IPS DF 19.7 (cell line): ENCODE measurements at places on chromosomes 3 and 15.

DNA sequence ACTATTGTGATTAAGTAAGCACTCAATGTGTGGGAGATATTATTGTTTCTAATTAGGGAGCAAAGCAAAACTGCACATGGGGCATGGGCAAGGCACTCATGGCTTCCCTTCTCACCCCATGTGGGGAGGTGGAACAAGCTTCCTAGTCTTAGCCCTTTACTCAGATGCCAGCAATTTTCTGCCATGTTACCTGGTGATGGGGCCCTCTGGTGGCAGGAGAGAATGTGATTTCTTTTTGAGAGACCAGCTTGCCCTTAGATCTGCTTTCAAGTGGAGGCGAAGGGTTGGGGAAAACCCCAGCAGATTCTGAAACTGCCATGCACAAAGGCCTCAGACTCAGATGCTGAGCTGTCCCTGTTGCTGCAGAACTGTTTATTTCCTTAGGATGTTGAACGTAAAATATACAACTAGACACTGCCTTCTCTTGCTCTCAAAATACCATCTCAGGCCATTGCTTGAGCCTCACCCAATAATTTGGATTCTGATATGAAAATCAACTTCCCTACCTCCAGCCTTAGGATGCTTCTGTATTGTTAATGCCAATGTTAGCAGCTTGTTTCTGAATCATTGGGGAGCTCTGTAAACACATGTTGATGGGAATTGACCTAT lies 130.2 kb upstream of the TPRG1 start:
- peak; percentile 45 for DNase-seq

GRCh38 chr3:90134090-90134489 lies 1026.7 kb downstream of the EPHA3 start:
- no peak for DNase-seq

DNA sequence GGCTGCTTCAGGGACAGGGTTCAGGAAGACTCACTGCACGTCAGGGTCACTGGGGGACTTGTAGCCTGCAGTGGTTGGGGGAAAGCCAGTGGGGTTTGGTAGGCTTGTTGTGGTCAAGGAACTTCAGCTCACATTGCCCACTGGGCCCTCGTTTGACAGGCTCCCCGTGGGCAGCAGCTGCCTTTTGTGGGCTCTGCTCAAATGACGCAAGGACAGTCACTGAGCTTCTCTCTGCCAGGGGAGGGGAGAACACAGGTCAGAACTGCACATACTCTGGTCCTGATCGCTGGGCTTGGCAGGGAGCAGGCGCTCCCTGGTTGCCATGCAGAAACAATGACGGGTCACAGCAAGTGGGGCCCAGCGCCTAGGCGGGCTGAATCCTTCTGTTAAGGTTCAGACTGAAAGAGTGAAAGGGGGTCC lies 45.5 kb downstream of the FAM174B start:
- DNase-seq: no peak

DNA sequence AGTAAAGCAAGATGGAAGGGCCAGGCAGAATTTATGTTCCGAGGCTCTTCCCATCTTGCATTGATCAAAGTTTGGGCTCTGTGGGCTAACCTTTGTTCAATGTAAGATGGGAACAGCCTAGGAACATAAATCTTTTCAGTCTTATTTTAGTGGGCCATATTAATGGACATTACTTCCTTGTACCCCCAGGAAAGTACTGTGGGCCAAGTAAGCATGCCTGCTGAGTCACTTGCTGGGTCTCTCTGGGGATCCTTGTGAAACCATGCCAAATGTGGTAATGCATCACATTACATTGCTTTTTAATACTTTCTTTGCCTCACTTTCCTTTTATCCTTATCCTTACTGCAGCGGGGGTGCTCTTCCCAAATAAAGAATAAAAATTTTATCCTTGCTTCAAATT lies 349.5 kb upstream of the POU1F1 start:
- no peak for DNase-seq

GRCh38 chr3:183518491-183519251 lies 36.8 kb downstream of the KLHL6 start:
- DNase-seq: no peak

DNA sequence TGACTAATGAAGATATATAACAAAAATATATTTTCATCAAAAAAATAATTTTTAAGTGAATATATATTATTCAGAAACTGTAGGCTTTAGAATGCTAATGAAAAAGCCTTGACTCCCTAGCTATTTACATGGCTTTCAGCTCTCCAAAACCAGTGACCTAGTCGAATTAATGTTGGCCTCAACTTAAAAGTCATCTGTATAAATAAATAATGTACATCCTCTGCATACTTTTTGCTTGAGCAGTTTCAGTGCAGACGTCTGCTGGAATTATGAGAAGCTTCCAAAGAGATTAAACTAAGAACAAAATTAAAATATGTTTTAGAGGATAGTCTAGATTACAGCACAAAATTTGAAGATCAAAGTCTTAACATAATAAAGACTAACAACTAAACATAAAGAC lies 520.4 kb upstream of the ALCAM start:
- no peak for DNase-seq

DNA sequence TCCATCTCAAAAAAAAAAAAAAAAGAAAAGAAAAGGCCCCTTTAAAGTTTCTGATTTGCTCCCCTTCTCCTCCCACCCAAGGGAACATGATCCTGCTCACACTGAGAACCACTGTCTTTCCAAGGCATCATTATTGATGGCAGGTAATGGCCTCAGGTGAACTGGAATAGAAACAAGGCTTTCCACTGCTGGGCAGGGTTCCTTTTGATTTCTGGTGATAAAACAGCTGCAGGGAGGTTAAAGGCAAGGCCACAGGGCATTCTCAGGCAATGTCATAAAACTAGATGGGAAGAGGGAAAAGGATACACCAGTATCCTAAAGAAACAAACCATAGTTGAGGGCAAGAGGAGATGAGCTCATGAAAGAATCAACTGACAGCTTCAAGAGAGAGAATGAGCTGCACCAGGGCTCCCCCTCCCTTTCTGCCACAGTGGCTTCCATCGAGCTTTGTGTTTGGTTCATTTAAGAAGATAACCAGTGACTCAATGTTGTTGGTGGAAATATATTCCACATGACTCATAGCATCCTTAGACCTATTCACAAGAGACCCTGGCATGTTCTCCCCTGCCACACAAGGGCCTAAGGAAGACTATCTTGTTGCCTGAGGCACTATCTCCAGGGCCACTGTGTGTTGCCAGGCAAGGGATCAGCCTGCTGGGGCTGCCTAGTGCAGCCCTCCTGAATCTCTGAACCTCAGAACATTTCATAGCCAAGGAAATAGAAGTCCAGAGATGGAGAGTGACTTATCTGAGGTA lies 86.4 kb downstream of the WDR76 start:
- DNase-seq: no peak

GRCh38 chr15:49832511-49832910 lies 211.7 kb downstream of the DTWD1 start:
- peak; percentile 20 for DNase-seq

- no peak for DNase-seq
Observed at GRCh38 chr15:101018450-101018849, 99.3 kb downstream of the LRRK1 start.

DNA sequence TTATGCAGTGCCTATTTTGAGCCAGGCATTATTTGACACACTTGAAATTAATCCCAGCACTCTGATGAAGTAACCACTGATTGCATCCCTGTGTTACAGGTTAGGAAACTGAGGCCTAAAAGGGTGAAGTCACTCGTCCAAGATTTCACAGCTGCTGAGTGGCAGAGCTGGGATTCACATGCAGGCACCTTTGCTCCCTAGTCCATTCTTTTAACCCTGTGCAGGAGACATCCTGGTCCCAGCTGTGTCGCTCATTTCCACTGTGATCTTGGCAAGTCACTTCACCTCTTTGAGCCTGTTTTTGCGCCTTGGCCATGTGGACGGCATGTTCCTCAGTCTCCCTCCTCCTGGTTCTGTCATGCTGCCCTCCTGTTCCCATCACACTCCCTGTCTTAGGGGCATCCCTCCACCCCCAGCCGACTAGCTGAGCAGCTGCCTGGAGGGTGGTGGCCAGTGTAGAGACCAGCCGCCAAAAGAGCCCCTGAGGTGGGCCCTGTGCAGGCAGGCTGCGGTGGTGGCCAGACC lies 70.6 kb downstream of the SMAD6 start:
- DNase-seq: no peak

GRCh38 chr15:40832903-40833302 lies 4.4 kb upstream of the PPP1R14D start:
- no peak for DNase-seq

GRCh38 chr15:57183041-57183440 lies 193.3 kb upstream of the CGNL1 start:
- no peak for DNase-seq

DNA sequence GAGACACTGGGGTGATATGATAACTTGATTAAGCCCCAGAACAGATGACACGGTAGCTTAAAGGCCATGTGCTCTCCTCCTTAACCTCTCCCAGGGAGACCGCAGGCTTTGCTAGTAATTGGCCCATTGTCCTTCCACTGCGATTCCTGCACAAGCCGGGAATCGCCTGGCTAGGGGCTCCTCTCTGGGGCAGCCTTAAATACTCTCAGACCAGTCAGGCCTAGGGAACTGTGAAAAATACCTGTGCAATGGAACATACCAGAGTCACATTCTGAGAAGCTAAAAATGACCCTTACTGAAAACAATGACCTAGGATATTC lies 56.3 kb downstream of the CPN2 start:
- no peak for DNase-seq

DNA sequence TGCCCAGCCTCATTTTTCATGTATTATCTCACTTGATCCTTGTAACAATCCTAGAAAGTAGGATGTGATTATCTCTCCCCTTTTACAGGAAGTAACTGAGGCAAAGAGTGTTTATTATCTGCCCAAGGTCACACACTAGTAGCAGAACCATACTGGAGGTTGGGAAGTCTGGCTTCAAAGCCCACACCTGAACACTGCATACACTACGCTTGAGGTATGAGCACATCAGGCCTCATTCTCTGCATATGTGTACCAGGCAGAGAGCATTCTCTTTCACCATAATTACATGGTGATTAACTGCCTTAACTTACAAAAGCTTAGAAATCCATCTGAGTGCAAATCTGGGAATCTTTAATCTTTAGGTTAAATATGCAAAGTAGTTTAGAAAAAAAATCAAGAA lies 361.8 kb downstream of the MFSD1 start:
- DNase-seq: no peak

DNA sequence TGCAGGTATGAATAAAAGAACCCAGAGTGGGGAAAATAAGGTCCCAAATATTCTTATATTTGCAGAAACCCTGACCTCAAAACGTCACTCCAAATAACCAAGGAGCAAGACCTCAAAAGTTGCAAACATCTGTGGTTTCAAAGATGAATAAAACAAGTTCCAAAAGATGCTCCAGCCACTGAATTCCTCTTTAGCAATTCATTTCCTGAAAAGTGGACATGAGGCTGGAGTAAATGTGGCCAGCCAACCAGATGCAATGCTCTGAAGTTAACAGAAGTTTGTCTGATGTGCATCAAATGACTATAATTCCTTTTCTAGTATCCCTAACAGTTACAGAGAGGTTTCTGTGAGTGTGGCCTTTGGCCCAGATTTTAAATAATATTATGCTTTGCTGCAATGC lies 71.2 kb upstream of the WNT5A start:
- no peak for DNase-seq

DNA sequence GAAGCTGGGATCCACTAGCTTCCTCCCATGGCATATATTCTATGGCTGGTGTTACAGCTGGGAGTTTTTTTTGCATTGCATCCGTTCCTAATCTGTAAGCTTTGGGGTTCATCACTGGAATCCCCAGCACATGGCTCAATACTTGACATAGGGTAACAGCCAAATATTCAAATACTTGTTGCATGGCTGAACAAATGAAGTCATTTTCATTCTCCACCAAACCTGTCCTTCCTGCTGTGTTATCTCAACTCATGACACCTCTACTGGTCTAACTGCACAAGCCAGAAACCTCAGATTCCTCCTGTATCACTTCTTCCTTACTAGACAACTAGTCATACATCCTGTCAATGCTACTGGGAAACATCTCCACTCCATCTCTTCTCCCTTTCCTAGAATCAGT lies 43.4 kb downstream of the ST3GAL6 start:
- DNase-seq: no peak

GRCh38 chr15:45536934-45537333 lies 14.4 kb upstream of the SLC30A4 start:
- DNase-seq: no peak

DNA sequence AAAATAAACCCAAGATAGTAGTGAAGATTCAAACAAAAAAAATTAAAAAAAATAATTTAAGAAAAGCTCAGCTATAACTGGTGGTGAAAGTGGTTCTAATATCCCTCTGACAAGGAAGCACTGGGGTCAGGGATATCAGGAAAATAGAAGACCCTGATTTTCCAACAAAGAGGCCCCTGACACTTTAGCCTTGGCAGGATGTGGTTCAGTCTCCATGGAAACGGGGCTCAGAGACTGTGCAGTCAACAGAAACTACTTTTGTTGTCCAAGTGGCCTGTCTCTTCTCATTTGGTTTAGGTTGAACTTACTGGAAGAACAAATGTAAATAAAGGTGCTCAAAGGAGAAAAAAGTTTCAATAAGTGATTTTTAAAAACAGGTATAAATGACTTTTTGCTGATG lies 27.2 kb downstream of the INTS14 start:
- DNase-seq: no peak

DNA sequence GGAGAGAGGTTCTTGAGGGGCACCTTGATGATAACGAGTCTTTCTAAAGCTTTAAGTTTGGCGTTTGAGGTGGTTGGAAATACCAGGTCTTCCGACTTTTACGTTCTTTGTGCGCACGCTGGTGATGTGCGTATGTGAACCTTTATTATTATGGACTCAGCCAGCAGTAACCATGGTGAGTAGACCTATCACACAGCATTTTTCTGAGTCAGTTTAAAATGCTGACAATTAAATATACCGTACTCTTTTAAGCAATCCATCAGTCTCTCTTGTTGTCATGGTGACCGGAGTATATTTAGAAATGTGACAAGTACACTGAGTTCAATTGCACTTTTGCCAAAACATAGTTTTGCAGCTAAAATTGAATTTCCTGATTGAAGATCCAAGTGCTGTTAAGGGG lies 172.2 kb downstream of the LPP start:
- DNase-seq: no peak

DNA sequence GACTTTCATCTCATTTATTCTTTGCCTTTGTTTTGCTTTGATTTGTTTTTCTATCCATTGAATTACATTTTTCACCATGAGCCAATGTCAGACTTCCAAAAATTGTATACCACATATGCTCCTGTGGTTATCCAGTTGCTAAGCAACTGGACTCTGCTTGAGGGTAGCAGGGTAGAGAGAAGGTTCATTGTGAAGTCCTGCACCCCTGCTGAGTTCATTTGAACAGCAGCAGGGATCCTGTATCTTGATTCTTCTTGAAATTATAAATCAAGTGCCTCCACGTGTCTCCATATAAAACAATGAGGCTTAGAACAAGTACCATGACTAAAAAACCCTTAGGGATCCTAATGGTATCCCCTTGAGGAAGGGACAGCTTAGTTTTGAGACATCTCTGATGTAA lies 449.3 kb downstream of the ROBO2 start:
- no peak for DNase-seq

DNA sequence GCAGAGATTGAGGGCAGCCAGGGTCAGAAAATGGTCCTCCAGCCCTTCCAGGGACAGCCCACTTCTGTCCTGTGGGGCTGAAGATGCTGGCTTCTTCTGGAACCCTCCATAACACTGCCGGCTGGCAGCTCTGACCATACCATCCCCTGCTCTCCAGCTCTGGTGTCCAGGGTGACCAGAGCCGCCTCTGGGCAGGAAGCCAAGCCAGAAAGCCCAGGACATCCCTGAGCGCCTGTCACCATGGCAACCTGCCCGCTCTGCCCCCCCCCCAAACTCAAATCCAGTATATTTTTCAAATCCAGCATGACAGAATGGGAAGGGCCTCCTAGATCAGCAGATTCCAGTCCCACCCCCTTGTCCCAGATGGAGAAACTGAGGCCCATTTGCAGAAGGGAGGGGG lies 420 bp upstream of the TMIE start:
- no peak for DNase-seq
